MG63 (cell line): ENCODE measurements at places on chromosomes 7 and 10.
A peak's percentile ranks its signal among the peaks of the same experiment; 100 is the strongest.

GRCh38 chr10:36421992-36422391 is 703.4 kb upstream of the ANKRD30A start:
- no peak for DNase-seq

- no peak for DNase-seq
Observed at GRCh38 chr7:42618651-42619360, 293.1 kb downstream of the C7orf25 start.

GRCh38 chr10:15222511-15222910 is 54.0 kb upstream of the NMT2 start:
- DNase-seq: no peak

- no peak for DNase-seq
Observed at GRCh38 chr7:94414481-94414880, 19.8 kb downstream of the COL1A2 start.

GRCh38 chr7:103712991-103713778 is 267.2 kb upstream of the SLC26A5 start:
- DNase-seq: no peak

DNA sequence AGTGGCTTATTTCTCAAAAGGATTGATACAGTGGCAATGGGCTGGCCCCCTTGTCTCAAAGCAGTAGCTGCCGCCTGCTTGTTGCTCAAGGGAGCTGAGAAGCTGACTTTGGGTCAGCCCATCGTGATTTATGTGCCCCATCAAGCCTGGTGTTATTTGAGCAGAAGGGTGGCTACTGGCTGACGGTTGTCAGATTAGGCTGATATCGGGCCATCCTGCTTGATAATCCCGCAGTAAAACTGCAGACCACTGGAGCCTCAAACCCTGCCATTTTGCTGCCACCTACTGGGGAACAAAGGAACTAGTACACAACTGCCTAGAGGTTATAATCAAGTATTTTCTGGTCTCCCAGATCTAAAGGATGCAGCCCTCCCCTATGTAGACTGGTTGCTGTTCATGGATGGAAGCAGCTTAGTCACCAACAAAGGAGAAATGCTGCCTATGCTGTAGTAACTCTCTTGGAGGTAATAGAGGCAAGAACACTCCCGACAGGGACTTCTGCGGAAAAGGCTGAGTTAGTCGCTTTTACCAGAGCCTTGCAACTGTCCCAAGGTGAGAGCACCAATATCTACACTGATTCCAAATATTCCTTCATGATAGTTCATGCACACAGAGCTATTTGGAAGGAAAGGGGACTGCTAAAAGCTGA is 65.9 kb upstream of the ZNF92 start:
- DNase-seq: peak; percentile 38

- no peak for DNase-seq
Observed at GRCh38 chr10:124596962-124597845, 135.6 kb downstream of the LHPP start.

DNA sequence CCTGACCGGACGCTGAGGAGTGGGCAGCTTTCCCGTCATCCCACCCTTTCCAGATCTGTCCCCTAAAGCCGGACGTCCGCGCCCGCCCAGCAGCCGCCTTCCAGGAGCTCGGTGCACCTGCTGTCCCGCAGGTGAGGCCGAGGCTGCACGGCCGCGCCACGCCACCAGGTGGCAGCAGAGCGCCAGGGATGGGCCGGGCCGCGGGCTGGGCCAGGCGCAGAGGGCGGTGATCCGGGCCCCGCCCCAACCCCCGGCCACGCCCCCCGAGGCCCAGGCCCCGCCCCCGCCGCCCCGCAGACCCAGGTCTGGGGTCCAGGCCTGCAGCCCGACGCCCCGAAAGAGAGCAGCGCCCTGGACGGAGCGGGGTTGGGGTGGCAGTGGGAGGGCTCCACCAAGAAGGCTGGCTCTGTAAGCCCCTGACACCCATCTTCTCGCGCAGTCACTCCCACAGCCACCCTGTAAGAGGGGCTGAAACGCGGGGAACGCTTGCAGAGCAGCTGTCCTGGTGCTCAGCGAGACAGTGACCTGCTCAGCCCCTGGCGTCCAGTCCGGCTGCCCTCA is 32.2 kb downstream of the FOXL3 start:
- DNase-seq: peak; percentile 37

DNA sequence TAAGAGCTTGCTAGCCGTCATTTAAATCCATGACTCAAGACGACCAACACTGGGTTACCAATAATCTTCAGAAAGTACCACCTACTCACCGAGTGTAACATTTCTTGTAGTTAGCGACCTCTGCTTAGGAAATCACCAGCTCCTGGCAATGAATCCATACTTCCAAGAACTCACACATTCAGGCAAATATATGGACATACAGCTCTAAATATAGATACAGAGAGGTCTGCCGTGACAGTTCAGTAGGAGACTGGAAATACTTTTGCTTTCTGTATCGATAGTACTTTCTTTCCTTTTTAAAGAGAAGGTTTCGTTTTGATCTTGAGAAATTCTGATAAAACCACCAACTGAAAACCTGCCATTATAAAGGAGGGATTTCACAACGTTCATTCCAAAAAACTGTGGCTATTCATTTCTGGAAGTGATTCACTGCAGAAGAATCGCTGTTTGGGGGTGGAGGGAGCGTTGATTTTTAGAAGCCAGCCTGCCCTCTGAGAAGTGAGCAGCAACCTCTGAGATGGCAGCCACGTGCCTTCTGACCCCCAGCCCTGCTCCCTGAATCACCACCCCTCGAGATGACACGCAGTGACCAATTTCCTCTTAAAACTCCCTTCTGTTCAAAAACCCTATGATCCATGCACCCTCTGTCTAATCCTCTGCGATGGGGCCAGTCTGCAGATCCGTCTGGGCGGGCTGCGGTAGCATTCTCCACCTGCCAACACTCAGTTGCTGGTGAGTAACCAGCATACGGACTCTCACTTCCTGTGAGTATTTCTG is 179.0 kb upstream of the KLF14 start:
- DNase-seq: peak; percentile 93

DNA sequence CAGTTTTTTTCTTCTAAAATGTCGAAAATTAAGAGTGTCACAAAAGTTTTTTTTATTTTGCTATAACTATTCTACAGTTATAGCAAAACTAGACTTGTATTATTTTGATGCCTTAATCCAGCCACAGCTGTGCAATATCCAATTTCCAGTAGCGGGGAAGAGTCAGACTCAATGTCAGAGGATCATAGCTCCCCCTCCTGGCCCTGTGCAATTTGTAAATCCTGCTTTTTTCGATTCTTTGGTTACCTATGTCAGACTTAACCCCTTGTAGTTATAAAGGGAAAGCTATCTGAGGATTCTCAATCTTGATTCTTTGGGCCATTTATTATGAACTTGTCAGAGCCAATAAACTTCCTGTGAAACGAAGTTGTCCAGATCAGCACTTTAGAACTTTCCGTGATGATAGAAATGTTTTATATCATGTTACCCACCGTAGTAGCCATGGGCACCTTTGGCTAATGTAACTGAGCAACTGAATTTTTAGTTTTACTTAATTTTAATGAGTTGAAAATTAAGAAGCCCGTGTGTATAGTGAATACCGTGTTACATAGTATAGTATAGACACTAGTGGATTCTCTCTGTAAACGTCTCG is 87.7 kb upstream of the PRKCQ start:
- DNase-seq: peak; percentile 10

GRCh38 chr10:55979203-55979602 is 381.9 kb downstream of the ZWINT start:
- no peak for DNase-seq

DNA sequence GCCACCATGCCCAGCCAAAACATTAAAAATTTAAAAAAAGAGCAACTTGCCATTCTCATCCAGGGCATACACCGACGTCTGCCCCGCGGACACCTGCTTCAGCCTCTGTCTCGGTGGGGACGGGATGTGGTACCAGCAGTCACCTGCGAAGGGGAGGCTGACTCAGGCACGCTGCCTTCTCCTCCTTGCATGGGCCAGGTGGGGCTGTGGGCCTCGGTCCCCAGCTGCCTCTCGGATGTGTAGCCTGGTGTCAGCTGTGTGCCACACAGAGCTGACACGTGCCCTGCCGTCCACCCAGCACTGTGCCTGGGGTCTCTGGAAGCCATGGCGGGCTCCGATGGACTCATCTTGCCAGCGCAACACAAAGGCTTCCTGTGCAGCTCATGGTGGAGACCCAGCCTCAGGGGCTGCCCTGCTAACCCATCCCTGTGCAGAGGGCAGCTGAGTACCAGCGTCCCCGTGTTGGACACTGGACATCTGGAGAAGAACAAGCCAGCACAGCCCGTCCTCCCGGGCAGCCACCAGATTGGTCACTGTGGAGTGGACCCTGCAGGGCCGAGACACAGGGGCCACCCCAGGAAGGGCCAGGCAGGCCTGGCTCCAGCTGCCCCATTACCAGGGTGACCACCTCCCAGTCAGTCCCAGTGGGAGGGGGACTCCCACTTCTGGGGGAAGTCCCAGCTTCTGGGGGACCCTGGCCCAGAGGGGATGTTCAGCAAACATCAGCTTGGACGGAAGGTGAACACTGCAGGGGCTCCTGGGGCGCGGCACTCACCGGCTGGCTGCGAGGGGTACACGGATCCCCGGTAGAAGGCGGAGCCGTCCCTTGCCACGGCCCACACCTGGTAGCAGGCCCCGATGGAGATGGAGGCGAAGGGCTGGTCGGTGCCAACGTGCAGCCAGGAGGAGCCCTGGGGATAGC is 10.6 kb downstream of the BHLHA15 start:
- DNase-seq: no peak

DNA sequence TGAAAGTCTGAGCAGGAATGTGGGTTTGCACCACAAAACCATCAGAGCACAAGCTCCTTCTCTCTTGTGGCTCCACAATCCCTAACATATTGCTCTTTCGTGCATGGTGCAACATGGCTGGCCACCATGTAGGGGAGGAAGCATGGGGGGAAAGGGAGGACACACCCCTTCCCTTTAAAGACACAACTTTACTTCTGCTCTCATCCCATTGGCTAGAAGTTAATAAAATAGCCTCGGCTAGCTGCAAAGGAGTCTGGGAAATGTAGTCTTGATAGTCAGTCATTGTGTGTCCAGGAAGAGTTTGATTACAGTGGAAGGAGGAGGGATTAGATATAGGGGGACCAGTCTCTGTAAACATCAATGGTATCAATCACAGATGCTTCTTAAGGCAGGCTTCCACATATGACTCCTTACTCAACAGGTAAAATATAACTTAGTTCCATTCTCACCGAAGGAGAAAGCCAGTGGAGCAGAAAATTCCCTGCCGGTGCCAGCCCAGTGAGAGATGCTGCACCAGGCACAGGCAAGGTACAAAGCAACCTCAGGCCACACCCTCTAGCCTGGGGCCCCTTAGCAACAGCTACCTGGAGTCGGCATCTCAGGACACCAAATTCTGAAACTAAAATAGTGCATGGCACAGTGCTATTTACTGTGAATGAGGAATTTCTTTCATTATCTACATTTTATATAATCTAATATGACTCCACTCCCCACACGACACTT is 124.7 kb upstream of the CTBP2 start:
- DNase-seq: no peak

- no peak for DNase-seq
Observed at GRCh38 chr7:155453296-155454182, 4.4 kb upstream of the EN2 start.

DNA sequence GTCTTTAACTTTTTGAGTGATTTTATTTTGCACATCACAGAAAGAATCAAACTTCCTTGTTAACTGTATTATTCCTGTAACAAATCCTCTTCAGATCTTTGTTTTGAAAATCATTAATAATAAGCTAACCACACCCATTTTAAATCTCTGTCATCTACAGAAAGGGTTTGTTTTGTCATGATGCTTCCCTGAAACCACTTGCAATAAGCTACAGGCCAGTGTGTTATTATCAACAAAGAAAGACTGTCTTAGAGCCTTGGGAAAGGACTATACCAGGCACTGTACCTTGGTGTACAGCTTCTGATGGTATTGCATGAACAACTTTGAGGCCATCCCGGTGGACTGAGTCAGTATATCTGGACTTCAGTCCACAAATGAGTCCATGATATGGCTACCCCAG is 145.3 kb upstream of the FAM3C start:
- DNase-seq: no peak
